ENCODE measurements at places on chromosomes 16 and 17.
A peak's percentile ranks its signal among the peaks of the same experiment; 100 is the strongest.

- DNase-seq, result no peak
Observed at GRCh38 chr17:62675260-62675659, 47.8 kb downstream of the MRC2 start.

DNA sequence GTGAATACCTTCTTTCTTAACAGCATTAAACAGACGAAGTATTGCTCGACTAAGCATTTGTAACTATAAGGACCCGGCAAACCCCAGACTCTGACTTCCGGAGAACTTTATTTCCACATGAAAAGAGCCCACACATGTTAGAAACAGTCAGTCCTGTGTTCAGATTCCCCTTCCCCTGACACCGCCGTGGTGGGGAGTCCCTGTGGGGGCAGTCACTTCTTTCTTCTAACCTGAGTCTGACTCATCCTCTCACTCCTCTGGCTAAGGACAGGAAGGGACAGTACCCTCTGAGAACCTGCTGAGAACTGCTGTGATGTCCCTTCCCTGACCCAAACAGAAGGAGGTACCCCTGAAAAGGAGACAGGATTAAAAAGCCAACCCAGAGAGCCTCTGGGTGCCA is 165.1 kb downstream of the XYLT1 start:
- no peak for DNase-seq

GRCh38 chr16:82183004-82183397 is 13.0 kb upstream of the MPHOSPH6 start:
- DNase-seq, result no peak

- no peak for DNase-seq
Observed at GRCh38 chr16:12740986-12741610, 62.6 kb downstream of the CPPED1 start.

DNA sequence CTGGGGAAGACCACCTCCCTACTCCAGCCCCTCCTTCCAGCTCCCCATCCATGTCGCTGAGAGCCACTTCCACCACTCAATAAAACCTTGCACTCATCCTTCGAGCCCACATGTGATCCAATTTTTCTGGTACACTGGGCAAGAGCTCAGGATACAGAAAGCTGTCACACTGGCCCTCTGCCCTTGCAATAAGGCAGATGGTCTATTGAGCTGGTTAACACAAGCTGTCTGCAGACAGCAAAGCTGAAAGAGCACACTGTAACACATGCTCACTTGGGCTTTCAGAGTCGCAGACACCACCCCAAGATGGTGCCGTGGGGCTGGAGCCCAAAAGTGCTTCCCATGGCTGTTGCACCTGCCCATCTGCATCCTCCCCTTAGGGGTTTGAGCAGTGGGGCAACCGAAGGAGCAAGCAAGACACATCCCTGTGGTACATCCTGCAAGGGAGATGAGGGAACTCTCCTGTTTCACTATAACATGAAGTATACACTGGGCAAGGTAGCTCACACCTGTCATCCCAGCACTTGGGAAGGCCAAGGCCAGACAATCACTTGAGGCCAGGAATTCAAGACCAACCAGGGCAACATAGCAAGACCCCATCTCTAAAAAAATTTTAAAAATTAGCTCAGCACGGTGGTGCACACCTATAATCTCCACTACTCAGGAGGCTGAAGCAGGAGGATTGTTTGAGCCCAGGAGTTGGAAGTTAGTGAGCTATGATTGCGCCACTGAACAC is 52.8 kb upstream of the C17orf78 start:
- DNase-seq, result no peak

GRCh38 chr16:78749745-78750268 is 650.4 kb downstream of the WWOX start:
- no peak for DNase-seq

- peak; percentile 74 for DNase-seq
Observed at GRCh38 chr16:31696968-31697743, 169.5 kb downstream of the AHSP start.
